Ascending aorta (tissue), 2 donors: ENCODE measurements at places on chromosomes 16 and 17. TPM values are rescaled to one million over a fixed set of nuclear protein-coding genes. Genes with fewer than 3 reads are reported as not detected.

DNA sequence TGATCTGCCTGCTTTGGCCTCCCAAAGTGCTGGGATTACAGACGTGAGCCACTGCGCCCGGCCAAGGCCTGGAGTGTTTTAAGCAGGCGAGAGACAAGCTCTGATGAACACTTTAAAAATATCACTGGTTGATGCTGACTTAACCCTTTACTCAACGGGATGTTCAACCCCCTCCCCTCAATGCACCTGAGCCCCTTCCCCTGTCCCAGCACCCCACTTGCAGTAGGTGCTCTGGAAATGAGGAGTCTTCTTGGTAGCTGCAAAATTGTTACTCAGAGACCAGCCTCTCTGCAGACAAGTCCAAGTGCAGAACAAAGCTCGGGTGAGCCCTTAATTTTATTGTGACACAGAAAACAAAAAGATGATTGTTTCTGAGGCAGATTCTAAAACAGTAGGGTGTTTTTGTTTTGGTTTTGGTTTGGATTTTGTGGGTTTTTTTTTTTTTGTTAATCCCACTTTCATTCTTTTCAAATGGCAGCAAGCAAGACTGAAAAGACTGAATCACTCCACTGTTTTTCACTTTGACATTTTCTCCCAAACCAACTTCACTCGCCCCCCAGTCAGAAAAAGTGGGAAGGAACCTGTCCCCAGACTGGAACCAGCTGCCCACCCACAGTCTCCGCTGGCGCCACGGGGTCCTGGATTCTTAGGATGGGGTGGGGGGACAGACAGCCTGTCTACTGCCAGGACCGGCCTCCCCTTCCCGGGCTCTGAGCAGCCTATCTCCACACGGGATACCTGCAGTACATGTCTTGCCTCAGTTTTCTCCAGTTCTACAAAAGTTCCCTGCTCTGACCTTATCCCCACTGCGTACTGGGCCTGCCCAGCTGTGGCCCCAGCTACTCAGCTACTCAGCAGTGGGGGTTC is 5.2 kb upstream of the PLLP start:
- DNase-seq: no peak

DNA sequence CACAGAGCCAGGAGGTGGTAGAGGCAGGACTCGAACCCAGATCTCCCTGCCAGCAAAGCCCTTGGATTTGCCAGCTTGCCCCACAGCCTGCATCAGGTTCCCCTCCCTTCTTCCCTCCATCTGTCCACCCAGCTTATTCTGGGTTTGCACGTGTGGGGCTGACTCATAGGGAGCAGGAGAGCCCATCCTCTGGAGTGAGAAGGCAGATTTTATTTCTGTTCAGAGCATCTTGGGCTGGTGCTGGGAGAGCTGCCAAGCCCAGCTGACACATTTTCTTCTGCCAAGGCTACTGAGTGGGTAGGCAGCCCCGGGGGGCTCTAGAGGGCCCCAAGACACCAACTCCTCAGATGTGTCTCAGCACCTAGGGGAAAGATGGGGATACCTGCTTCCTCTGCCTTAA is 106.3 kb upstream of the CRHR1 start:
- DNase-seq: no peak

HOXB8 gene
- not detected for total RNA-seq

AURKB gene
- total RNA-seq: not detected

GRCh38 chr17:17087424-17088015 is 45.3 kb downstream of the MPRIP start:
- DNase-seq: no peak

PRCD gene
- 0.43 TPM for total RNA-seq

- no peak for DNase-seq
Observed at GRCh38 chr17:34823023-34823422, 138.2 kb downstream of the CCT6B start.

SLC43A2 gene
- total RNA-seq: 27.6 TPM

- no peak for DNase-seq
Observed at GRCh38 chr17:37699285-37699973, 45.4 kb downstream of the HNF1B start.

DNA sequence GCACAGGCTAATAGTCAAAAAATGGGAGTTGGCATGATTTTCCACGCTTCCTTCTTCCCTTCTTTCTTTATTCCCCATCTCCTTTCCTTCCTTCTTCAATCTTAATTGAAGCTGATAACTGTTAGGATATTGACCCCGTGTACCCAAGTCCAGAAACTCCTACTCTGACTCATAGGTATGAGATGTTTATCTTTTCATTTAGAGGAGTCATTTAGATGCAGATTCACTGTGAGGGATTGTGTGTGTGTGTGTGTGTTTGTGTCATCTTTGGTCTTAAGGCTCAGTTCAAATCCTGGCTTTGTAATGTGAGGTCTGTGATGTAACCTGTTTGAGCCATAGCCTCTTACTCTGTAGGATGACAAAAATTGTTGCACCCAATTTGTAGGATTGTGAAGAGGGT is 332.0 kb upstream of the MAF start:
- no peak for DNase-seq
